ENCODE measurements at places on chromosomes 7 and 10. TPM values are rescaled to one million over a fixed set of nuclear protein-coding genes. Genes with fewer than 3 reads are reported as not detected.

PLEKHA1 gene
- 10.1 TPM for total RNA-seq

HDAC9 gene
- total RNA-seq, result 7.1 TPM

PTPN20 gene
- not detected for total RNA-seq

UNCX gene
- not detected for total RNA-seq

PRSS37 gene
- not detected for total RNA-seq

CACNB2 gene
- not detected for total RNA-seq

MPP7 gene
- 2.3 TPM for total RNA-seq

POLR2J3 gene
- 18.5 TPM for total RNA-seq

NXPH1 gene
- total RNA-seq, result 2.8 TPM

GPRIN2 gene
- not detected for total RNA-seq

LRRD1 gene
- total RNA-seq, result not detected

TMEM273 gene
- not detected for total RNA-seq

PLCE1 gene
- 6.7 TPM for total RNA-seq

DNA sequence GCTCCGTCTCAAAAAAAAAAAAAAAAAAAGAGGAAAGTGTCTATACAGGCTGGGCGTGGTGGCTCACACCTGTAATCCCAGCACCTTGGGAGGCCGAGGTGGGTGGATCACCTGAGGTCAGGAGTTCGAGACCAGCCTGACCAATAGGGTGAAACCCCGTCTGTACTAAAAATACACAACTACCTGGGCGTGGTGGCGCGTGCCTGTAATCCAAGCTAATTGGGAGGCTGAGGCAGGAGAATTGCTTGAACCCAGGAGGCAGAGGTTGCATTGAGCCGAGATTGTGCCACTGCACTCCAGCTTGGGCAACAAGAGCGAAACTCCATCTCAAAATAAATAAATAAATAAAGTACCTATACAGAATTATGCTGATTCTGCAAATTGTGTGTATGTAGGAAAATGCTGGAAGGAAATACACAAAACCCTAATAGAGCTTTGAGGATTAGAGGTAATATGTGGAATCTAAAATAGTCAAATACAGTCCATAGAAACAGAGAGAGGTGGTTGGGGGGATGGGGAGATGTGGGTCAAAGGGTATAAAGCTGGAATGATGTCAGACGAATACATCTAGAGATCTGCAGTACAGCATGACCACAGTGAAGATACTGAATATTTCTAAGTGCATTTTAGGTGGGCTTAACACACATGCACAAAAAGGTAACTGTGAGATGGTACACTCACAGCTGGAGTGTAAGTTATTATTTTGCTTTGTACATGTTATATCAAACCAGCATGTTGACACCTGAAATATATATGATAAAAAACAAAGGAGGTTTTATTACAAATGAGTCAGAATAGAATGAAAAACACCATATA lies 174.5 kb upstream of the KLF14 start:
- DNase-seq, result peak; percentile 72

- peak; percentile 28 for DNase-seq
Observed at GRCh38 chr10:43610636-43611035, 4.4 kb downstream of the ZNF485 start.

DNA sequence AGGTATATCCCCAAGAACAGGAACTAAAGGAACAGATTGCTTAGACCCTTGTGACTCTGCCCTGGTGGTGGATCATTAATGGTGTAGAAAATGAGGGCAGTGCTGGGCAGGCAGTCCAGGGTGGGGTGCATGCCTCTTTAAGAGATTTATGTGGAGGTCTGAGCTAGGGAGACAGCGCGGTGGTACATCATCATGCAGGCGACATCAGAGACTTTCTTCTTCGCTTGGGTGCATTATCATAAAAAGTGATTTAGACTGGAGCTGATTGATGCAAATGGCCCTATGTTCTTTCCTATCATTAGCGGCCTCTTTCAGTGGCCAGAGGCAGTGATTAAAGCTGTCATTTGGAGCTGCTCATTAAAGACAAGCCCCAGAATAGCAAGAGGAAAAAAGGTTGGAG lies 519.1 kb upstream of the GALNT17 start:
- no peak for DNase-seq

GRCh38 chr10:113663908-113664307 lies at the start of gene NRAP:
NRAP (minus strand) TSS chr10:113664041; CDS start chr10:113663882, 159 bp downstream.
- no peak for DNase-seq

- no peak for DNase-seq
Observed at GRCh38 chr10:131785121-131785460, 115.7 kb upstream of the PPP2R2D start.

- DNase-seq, result no peak
Observed at GRCh38 chr7:25572423-25572822, 344.1 kb upstream of the NPVF start.

- DNase-seq, result no peak
Observed at GRCh38 chr7:126140858-126141466, 1111.8 kb downstream of the GRM8 start.

DNA sequence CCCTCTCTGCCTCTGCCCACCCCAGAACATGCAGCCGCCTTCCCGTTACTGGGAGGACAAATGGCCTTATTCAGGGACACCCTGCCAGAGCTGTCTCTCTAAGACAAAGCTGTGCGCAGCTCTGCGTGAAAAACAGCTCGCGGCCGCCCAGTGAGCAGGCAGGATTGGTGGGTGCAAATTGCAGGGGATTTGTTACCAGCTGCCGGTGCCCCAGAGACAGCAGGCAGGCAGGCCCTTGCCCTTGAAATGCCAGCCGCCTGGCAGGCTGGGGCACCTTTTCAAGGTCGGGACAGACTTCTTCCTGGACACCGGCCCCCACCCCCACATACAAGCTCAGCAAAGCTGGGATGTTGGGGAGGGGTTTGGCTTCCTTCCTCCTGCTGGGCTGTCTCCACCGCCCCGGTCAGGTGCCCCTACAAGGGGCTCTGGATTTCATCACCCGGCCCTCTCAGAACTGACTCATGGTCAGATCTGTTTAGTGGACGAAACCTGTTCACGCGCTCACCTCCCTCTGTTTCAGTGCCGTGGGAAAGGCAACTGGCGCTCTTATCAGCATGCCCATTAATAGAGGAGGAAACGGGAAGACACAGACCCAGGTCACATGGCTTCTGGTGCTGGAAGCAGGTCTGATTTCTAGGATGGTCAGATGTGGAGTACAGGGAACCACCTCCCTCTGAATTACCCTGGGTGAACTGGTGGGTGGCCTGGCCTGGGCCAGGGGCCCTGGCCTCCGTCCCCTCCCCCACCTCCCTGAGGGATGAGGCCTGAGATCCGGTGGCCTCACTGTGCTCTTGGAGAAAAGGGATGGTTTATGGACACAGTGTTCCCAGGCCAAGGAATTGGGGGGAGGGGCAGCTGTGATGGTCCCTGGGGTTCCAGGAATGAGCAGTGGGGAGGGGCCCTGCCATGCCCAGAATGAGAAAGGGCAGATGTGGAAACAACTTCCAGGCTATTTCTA lies 123.9 kb upstream of the PPIF start:
- peak; percentile 18 for DNase-seq

DNA sequence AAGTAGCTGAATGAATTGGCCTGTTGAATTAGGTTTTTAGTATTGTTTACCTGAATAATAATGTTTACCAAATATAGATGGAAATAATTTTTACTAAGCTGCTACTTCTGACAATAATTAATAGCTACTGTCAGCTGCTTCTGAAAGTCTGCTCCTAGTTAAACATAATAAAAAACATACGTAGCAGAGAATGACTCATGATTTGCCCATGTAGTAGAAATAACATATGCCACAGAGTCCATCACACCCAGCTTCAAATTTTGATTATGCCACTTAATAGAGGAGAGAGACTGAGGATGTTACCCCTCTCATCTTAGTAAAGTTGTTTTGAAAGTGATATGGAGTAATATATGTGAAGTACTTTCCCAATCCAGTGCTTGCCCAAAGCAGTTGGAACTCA lies 57.6 kb upstream of the MDFIC start:
- DNase-seq, result peak; percentile 52

DNA sequence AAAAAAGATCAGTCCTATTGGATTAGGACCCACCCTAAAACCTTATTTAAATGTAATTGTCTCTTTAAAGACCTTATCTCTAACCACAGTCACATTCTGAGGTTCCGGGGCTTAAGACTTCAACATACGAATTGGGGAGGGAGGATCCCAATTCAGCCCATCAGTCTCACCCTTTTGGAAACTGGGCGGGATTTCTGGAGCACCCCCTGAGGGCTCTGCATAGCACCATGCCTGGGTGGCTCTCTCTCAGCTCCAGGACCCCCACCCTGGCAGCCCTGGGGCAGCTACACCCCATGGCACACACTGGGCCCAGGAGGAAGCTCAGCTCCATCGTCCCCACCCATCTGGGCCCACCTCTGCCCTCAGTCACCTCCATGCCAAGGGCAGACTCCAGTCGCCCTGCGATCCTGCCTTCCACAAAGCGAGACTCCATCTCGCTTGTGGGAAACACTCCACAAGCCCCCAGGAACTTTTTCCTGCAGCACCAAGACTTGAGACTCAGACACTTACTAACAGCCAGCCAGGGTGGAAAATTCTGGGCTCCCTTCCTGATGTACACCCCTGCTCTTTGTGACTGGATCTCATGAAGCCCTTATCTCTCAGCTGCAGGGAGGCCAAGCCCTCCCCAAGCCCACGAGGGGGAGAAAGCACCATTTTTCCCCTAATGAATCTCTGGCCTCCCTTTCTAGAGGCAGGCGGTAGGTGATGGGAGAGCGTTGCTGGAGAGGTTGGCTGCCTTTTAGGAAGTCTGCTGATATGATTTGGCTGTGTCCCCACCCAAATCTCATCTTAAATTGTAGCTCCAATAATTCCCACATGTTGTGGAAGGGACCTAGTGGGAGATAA lies 90.8 kb upstream of the KDM7A start:
- no peak for DNase-seq

GRCh38 chr10:48604039-48604990 lies 558 bp downstream of the ARHGAP22 start:
- DNase-seq, result peak; percentile 51

- DNase-seq, result no peak
Observed at GRCh38 chr10:86083664-86084175, 282.9 kb downstream of the GRID1 start.

GRCh38 chr10:13636776-13637175 lies 50.0 kb downstream of the PRPF18 start:
- DNase-seq, result no peak

DNA sequence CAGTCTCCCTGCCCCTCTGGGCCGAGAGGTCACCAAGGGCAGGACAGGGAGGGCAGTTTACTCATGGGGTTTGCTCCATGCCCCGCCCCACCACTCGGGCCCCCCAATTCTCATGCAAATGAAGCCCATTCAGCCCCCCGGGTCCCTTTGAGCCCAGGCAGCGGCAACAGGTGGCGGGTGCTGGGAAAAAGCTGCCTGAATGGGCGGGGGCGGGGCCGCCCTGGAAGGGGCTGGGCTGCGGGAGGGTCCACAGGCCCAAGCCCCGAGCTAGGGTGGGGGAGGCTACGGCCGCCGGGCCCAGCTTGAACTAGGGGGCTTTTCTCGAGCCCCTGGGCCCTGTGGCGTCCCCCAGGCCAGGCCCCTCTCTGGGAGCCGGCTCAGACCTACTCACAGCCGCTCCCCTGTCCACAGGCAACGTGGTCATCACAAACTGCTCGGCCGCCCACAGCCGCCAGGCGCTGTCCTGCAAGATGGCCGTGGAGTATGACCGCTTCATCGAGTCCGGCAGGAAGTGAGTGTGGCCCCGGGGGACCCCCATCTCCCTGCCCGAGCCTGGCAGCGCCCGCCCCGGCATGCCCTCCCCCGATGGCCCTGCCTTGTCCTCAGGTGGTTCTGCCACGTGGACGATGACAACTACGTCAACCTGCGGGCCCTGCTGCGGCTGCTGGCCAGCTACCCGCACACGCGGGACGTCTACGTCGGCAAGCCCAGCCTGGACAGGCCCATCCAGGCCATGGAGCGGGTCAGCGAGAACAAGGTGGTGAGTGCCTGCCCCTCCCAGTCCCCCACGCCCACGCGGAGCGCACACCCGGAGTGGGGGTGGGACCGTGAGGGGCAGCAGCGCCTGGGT lies 5.5 kb downstream of the LFNG start:
- no peak for DNase-seq

GRCh38 chr7:130350945-130351790 lies 6.6 kb downstream of the CPA5 start:
- no peak for DNase-seq

- DNase-seq, result no peak
Observed at GRCh38 chr7:16586081-16586874, 59.3 kb downstream of the ANKMY2 start.

DNA sequence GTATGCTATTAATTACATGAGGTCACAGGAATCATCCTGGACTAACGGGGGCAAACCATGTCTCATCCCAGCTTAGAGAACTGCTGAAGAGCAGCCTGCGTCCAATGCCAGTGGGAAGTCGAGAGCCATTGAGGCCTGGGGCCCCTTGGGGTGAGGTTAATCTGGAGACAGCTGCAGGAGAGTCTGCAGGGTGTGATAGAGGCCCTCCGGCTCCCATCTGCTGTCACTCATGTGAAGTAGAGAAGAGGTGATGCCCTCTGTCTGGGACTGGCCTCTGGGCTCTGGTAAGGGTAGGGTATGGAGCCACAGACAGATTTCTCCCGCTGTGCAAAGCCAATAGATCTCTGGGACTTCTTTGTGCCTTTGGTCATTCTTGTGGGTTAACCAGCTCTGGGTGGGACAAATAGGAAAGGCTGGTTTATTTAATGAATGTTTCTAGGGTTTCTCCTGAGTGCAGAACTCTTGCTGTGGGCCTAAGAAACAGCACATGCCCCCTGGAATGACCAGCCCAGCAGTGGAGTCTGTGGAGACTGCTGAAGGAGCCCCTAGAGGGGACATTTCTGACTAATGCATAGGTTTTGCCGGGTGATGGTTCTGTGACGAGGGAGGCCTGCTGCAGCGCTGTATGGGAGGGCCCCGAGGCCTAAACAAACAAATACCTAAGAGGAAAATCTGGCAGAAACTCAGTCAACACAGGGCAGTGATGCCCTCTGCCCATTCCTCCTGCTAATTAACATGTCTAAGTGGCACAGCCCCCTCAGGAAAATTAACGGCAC lies 34.5 kb downstream of the CRHR2 start:
- DNase-seq, result no peak

DNA sequence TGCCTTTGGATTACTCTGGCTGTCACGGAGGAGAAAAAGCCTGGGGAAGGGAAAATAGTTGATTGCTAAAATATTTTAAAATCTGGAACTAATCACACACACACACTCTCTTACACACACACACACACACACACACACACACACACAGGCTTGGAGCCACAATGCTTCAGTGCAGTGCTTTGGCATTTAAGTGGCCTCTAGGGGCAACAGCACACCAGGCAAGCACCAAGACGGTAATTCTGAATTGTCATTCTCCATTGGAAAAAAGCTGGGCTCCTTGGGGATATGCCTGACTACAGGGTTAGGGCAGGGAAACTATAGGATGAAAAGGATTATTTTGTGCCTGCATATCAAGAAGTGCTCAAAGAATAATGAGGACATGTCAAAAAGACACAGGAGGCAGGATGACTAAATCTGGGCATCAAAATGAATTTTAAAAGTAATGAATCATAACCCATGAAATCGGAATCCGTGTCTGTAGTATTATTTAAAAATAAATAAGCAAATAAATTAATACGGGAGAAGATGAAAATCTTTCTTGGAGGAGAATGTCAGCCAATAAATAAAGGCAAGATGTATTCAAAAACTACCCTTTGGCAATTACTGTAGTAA lies 30.4 kb upstream of the DDC start:
- peak; percentile 55 for DNase-seq

Measured in LHCN-M2 (cell line).